Type B pancreatic cell (in vitro differentiated cells): ENCODE measurements at places on chromosomes 5 and 9. TPM values are rescaled to one million over a fixed set of nuclear protein-coding genes. Genes with fewer than 3 reads are reported as not detected.

- DNase-seq, result no peak
These were observed 24.9 kb downstream of the MOCS2 start for GRCh38 chr5:53084546-53085255.

GRCh38 chr5:1781107-1781506 is 18.5 kb downstream of the MRPL36 start:
- no peak for DNase-seq

GRCh38 chr5:92455011-92455410 is 1071.9 kb upstream of the ARRDC3 start:
- DNase-seq, result no peak

- no peak for DNase-seq
These were observed 24.5 kb upstream of the MVB12B start for GRCh38 chr9:126301985-126302603.

GRCh38 chr5:51416149-51416548 is 32.9 kb downstream of the ISL1 start:
- no peak for DNase-seq

GRCh38 chr5:148859703-148860102 is 33.3 kb downstream of the ADRB2 start:
- no peak for DNase-seq

GRCh38 chr5:143338658-143339366 is 64.7 kb downstream of the NR3C1 start:
- DNase-seq, result no peak

DNA sequence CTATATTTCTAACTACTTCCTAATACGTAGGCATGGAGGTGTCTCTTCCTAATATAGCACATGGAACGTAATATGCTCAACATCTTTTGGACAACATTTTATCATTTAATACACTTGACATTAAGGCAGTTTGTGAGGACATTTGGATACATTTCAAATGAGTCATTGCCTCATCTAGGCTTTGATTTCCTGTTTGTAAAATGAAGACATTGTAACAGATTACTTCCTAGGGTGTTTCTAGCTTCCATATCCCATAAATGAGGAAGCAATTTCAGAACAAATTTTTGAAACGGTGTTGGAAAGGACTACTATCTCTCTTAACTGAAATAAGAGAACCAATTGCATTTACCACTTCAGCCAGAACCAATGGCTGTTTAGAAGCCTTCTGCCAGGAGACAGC is 38.7 kb downstream of the SLC28A3 start:
- DNase-seq, result no peak

GRCh38 chr5:155794795-155795194 is 532.2 kb upstream of the SGCD start:
- DNase-seq, result no peak

DNA sequence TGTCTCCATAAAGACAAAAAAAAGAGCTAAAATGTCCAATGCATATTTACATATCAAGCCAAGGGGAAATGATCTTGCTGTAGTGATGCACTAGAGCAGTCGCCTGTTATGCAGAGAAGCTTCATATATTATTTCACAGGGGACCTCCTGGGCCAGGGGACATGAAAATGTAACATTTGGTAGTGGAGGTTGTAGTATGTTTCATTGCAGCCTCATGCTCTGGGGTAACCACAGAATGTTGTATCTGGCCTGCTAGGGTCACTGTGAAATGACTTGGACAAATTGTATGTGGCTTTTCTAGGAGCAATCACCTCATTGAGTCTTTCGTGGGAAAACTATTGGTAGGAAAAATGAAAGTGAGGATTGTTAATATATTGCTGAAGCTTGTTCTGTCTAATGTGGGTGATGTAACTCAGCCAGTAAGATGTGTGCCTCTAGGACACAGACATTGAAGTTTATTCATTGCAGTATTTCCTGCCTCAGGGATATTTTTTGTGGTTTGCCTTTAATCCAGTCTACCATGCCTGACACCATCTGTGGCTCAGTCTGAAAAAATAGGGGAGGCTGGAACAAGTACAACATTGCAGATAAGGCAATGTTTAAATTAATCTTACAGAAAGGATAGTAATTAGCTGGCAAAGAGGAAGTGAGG is 430.8 kb upstream of the TNC start:
- DNase-seq, result no peak

DNA sequence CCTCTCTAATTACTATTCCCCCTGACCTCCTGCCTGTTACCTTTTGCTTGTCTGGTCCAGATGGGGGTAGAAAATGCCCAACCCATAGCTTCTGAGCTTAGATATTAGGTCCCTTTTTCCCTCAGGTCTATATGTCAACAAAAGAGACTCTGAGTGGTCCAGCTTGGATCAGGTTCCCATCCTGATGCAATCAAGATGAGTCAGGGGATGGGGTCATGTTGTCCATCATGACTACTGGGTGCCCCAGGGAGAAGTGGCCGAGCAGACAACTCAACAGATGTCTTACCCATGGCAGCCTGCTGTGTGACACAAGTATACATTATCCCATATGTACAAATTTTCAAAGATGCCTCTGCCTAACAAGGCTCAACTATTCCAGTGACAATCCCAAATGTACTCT is 9.1 kb upstream of the ANKH start:
- no peak for DNase-seq

- no peak for DNase-seq
These were observed 300.9 kb downstream of the NTRK2 start for GRCh38 chr9:84970432-84970831.

DNA sequence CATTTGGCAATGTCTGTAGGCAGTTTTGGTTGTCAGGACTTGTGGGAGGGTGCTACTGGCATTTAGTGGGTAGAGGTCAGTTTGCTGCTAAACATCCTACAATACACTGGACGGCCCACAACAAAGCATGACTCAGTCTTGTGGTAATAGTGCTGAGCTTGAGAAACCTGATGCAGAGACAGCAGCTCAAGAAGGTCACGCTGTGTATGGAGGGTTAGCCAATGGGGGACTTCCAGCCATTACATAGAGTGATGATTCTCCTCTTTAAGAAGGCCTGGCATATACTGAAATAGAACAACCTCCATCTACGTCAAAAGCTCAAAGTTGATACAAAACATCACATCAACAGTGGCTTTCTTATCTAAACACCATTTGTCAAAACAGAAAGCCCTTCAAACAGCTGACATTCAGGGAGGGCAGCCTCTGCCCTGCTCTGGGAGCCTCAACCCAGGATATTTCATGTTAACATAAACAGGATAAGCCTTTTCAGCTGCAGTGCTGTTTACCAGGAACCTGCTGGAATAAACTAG is 143.0 kb downstream of the GPBP1 start:
- no peak for DNase-seq

DNA sequence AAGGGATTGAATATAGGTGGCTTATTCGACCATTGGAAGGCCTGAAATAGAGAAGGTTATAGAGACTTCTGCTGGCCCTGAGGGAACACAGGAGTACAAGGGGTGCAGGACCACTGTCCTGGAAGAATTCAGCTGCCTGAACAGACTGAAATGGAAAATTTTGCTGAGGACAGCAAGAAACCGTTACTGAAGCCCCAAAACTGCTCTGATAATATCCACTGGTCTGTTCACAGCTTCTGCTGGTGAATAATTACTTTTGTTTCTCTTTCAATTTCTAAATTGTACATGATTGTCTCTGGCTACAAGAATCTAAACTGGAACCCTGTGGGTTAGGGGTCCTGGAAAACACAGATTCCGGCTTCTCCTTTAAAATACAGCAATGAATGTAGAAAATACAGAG is 218.5 kb upstream of the CDH12 start:
- no peak for DNase-seq

- no peak for DNase-seq
These were observed 169.4 kb downstream of the PAPPA start for GRCh38 chr9:116323012-116323411.

- DNase-seq, result no peak
These were observed 149.8 kb downstream of the MED10 start for GRCh38 chr5:6228257-6229250.

- no peak for DNase-seq
These were observed 27.8 kb downstream of the TNFSF15 start for GRCh38 chr9:114777821-114778609.

DNA sequence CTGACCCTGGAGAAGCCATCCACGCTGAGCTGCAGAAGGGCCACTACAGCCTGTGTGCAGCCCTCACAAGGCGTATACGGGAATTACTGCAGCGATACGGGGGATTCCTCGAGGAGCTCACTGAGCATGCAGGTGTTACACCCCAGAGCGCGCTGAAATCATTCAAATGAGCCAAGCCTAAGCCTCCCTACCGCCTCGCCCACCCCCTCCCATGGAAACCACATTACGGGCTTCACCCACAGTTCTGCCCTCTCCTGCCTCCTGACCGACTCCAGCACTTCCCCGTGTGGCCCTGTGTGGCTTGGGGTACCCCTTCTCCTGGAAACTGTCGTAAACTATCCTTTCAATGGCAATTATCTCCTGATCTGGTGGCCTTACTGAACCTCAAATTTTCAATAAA is 13.3 kb downstream of the SURF6 start:
- no peak for DNase-seq

DNA sequence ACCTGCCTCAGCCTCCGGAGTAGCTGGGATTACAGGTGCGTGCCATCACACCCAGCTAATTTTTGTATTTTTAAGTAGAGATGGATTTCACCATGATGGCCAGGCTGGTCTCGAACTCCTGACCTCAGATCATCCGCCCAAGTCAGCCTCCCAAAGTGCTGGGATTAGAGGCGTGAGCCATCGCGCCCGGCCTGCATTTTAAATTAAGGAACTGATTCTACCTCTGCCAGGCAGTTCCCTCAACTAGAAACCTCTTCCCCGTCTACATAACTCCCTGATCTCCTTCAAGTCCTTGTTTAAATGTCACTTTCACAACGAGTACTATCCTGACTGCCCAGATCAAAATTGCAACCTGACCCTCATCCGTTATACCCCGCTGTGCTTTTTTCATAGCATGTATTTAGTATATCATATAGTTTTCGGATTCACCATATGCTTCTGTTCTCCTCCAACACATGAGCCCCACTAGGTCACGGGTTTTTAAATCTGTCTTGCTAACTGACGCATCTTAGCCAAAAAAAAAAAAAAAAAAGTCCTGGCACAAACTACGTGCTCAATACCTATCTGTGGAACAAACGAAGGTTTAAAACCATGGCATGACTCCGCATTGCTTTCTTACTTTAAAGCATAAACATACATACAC is 858 bp upstream of the SOWAHA start:
- DNase-seq, result no peak

DNA sequence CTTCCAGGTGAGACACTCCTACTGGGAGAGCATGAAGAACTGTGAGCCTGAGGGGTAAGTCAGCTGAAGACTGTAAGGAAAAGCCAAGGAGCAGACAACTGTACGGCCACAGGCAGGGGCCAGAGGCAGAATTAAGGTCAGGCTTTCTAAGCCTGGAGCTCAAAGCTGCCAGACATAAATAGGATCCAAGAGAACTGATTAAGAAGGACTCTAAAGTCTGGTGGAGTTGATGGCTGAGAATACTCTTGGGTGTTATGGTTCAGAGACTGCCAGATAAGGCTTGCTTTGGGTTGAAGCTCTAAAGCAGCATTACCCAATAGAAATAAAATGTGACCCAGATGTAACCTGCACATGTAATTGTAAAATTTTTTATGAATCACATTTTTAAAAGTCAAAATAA is 12.2 kb downstream of the PDE8B start:
- no peak for DNase-seq

DNA sequence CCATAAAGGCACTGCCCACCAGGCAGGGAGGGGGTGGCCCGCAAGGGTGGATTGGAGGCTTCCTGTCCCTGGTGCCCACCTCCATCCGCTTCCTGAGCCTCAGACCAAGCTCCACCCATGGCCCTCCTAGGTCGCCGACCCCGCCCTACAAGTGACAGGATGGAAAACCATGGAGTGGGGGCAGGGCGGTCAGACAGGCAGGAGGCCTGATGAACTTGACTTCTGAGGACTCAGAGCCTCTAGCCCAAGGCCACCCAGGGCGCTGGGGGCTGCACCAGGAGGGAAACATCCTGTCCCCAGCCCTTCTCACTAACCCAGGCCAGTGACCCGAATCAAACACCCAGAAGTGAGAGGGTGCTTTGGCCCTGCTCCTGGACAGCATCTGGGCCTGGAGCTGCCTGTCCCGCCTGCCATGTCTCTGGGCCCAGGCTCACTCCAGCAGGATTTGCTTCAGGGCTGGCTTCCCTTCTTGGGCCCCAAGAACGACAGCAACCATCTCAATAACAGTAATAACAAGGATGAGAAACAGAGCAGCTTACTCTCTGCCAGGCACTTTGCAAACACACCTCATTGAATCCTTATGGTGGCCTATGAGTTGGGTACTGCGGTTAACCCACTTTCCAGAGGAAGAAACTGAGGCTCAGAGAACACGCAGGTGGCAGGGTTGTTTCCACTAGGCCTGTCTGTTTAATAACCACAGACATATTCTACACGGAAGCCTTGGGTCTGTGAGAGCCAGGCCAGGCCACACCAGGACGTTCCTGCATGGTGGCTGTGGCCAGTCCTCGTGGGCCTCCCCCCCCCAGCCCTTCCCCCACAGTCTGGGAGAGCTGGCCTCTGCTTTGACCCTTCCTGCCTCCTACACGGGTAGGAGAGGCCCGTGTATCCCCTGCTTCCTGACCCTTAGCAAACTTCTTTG is 4.4 kb upstream of the ST6GALNAC6 start:
- no peak for DNase-seq

GRCh38 chr5:160278343-160278742 is 34.0 kb downstream of the CCNJL start:
- no peak for DNase-seq

- no peak for DNase-seq
These were observed 205.6 kb upstream of the MPDZ start for GRCh38 chr9:13485068-13485596.

DNA sequence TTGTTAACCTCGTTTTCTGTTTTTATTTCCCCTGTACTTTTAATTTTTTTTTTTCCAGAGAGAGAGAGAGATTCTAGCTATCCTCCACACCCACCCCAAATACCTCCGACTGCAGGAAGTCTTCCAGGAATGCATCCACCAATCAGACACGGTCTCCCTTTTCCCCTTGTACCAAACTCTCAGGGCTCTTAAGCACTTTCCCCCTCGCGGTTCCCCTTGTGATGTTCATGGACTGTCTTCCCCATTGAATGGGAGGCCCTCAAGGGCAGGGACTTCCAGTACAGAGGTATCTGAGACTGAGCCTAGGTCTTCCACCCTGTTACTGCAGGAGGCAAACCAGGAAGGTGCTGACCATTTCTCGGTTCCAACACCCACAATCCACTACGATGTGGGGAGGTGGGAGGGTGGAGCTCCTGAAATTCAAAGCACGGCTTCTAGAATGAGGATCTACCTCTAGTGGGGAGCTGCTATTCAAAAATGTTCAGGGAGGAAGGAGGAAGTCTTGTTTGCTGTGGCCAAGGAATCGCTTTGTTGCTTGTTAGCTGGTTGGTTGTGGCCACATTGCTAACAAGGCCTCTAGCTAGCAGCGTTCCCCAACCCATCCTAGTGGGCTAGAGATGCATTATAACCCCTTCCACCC is 37.5 kb upstream of the PTGS1 start:
- no peak for DNase-seq

- no peak for DNase-seq
These were observed 6.7 kb downstream of the DDX31 start for GRCh38 chr9:132663117-132663516.

The PPP3R2 gene
- 0.07 and 0.22 TPM in 2 replicates for total RNA-seq

The IL9 gene
- total RNA-seq, result not detected in 2 replicates

The FGF10 gene
- 1.5 and 9.8 TPM in 2 replicates for total RNA-seq

The BTNL3 gene
- total RNA-seq, result 0.82 and 2.7 TPM in 2 replicates

The C9orf50 gene
- total RNA-seq, result not detected in 2 replicates

The SPINK6 gene
- total RNA-seq, result not detected in 2 replicates

The HAVCR2 gene
- 0.10 and 0.29 TPM in 2 replicates for total RNA-seq
